Germinal center (tissue), 1 donor: ENCODE measurements at places on chromosomes 6 and 20.

DNA sequence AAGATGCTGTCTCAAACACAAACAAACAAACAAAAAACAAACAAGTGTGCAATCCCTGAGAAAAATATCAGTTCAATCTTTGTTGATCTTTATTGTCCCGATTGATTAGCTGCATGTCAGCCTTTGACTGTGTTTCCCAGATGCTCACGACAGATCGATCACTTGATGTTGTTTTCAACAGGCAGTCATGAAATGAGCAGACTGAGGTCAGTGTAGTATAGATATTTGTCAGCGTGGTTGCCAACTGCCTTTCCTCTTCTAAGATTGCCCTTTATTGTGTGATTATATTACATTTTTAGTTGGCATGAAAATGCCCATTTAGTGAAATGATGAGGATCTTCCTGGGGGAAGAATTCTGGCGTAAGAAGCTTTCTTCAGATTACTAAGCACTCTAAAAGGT lies 25.6 kb downstream of the UTRN start:
- DNase-seq = no peak

DNA sequence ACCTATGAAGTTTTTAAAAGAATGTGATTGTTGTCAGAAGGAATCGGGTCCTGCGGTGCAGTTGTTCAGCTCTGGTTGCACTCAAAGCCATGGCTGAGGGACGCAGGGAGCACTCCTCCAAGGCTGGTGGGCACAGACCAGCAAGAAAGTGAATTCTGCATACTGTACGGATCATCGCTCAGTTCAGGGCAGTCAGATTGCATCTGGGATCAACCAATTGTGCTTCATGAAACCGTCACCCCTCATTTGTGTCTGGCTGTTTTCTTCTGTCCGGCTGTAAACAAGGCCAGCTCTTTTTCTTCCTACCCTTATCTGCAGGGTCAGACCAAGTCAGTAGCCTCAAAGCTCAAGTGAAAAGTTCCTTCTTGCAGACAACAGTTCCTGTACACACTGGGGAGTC lies 478.3 kb downstream of the TFAP2A start:
- no peak for DNase-seq

DNA sequence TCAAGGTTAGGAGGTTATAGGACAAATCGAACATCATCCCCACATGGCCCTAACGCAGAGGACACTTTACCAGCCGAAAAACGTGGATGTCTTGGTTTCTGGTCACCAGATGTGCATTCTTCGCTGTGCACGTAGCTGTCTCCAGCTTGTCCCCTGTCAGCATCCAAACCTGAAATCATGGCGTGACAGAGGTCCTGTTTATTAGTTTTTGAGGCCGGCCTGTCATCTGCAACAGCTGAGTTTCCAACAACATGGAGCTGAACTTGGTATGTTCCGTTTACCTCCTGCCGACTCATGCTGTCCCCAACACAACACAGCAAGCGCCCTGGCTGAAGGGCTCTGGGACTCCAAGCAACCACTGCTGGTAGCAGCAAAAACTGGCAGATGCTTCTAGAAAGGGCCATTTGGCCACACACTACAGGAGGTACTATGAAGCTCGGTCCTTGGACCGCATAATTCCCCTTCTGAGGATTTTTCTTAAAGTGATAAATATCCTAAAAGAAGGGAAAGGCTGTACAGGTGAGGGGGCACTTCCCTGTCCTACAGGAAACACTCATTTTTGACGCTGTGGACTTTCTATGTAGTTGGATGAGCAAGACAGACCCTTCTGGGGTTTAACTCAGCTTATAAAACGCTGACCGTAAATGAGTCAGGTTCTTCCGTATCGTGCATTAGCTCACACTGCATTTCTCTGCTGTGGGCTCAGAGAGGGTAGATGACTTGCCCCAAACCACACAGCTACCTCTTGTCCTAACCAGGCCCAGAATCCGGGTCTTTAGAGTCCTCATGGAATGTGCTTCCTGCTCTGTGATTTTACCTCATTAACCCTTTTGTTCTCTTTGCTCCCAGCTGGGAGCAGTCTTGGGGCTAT lies 79.7 kb upstream of the NFATC2 start:
- DNase-seq = no peak

GRCh38 chr6:89553431-89553830 lies 85.1 kb downstream of the LYRM2 start:
- DNase-seq = no peak

- no peak for DNase-seq
Observed at GRCh38 chr6:132388291-132388690, 13.0 kb downstream of the MOXD1 start.

GRCh38 chr6:17768388-17768787 lies 61.7 kb upstream of the NUP153 start:
- DNase-seq = no peak

- DNase-seq = no peak
Observed at GRCh38 chr20:46683668-46683938, 5.6 kb downstream of the TP53RK start.

GRCh38 chr20:62390317-62391164 lies 3.6 kb downstream of the RPS21 start:
- no peak for DNase-seq

- DNase-seq = no peak
Observed at GRCh38 chr20:8369311-8369710, 237.2 kb downstream of the PLCB1 start.

- DNase-seq = no peak
Observed at GRCh38 chr6:125169058-125169457, 15.5 kb downstream of the TPD52L1 start.

- DNase-seq = no peak
Observed at GRCh38 chr20:36527331-36528125, 13.8 kb upstream of the MYL9 start.

- no peak for DNase-seq
Observed at GRCh38 chr20:6956574-6956973, 189.1 kb downstream of the BMP2 start.

GRCh38 chr6:32970413-32971241 lies 2.2 kb downstream of the BRD2 start:
- DNase-seq = peak; percentile 59

DNA sequence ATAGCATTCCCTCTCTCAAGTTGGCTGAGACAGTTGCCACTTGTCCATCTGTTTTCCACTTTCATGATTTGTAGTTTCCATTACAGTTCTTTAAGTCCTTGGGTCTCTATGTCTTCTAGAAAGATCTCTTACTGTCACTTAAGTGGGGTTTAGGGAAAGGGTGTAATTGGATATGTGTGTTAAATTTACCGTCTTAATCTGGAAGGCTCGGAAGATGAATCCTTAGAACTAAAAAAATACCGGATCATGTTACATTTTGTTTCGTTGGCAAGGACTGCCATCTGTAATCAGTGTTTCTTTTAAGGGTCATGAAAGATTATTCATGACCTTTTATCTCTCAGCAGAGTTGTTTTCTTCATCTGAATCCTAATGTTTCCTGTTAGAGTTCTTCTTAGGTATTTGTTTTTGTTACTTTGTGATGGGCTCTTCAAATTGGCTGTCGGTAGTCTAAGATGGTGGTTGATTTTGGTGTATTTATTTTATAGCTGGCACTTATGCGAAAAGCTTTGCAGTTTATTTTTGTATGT lies 21.8 kb upstream of the BTBD3 start:
- DNase-seq = no peak

GRCh38 chr6:12208190-12208589 lies 82.0 kb upstream of the EDN1 start:
- no peak for DNase-seq

DNA sequence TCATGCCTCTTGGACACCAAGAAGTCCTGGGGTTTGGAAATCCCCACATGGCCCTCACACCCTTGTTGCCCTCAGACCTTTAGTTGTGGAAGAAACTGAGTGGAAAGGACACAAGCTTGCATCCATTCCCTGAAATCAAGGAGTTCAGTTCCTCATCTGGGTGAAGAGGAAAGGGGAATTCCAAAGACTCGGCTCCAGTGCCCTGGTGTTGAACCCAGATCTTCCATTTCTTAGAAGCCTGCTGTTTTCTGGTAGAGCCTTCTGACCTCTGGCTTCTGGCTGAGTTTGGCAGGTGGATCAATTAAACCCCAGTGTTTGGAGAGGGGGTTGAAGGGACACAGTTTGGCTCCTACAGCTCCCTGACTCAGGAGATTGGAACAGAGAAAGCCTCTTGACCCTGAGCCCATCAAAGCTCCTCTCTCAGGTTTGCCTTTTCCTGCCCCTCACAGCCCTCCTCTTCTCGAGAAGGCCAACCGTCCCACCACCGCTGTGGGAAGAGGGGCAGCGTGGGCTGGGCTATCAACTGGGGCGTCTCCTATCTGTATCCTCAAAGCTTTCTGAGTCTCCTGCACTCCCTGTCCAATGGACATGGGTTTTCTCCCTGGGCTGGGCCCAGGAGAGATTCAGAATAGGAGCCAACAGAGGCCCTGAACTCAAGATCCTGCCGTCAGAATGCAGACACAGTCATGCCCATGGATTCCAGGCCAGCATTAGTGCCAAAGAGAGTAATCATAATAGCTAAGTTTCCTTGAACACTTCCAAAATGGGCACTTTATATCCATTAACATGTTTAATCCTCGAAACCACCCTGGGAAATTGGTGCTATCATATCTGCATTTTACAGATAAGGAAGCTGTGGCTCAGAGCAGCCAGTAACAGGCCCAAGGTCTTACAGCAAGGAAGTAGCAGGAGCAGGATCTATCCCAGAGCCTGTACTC lies 146.2 kb downstream of the VEGFA start:
- DNase-seq = no peak
